Neuronal stem cell (in vitro differentiated cells): ENCODE measurements at places on chromosomes 13 and 19.

GRCh38 chr13:77508959-77509620 lies 26.4 kb upstream of the SCEL start:
- no peaks in the 10 kb centered on the region for H3K4me1 ChIP-seq
- no peak overlapping the region for H3K4me3 ChIP-seq
- no peak overlapping the region for H3K27ac ChIP-seq
- no peaks in the 10 kb centered on the region for H3K27me3 ChIP-seq

DNA sequence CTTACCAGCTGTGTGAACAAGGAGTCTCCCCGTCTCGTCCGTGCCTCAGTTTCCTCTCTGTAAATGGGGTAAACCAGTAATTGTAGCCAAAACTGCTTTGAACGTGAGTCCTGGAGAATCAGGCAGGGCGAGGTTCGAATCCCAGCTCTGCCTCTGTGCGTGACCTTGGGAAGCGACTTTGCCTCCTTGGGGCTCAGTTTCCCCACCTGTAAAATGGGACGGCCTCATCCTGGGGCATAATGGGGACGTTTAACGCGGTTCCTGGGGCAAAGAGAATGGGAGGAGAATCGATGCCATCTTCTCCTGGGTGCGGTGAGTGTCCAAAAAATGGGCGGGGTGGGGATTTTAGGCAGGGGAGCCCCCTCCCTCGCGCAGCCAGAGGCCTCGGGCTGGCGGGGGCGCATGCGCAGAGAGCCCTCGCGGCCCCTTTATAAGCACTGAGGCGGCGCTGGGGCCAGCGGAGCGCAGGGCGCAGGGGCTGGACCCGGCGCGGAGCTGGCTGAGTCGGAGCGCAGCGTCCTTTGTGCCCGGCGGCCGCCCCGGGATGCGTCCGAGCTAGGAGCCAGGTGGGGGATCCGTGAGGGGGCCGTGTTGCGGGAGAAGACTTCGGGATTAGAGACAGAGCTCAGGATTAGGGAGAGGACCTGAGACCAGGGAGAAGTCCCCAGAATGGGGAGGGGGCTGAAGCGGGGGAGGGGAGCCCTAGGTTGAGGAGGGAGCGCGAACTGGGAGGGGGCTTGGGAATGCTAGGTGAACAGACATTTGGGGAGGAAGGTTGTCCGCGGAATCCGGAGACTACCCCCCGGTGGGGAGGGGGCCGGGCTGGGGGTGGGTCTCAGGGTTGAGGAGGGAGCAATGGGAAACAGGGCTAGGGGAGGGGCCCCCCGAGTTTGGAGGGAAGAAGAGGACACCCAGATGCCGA lies at the start of gene NCAN:
TSS of gene NCAN (plus strand) at position 460 of the 922 bp plus-strand sequence. CDS start 4,996 bp downstream, outside the sequence.
- H3K27me3 ChIP-seq, result peaks cover 34% of the 10 kb centered on the region
- peaks cover 23% of the 10 kb centered on the region for H3K4me1 ChIP-seq
- peak within 1 kb of the TSS; percentile 52 for H3K4me3 ChIP-seq
- H3K36me3 ChIP-seq, result no peaks in the 10 kb centered on the region
- peak; percentile 42 for DNase-seq

GRCh38 chr13:109154546-109154945 lies 525.1 kb downstream of the MYO16 start:
- H3K27me3 ChIP-seq, result no peaks in the 10 kb centered on the region
- no peak overlapping the region for H3K4me3 ChIP-seq
- peaks cover 15% of the 10 kb centered on the region for H3K4me1 ChIP-seq
- H3K27ac ChIP-seq, result no peak overlapping the region
- DNase-seq, result no peak

DNA sequence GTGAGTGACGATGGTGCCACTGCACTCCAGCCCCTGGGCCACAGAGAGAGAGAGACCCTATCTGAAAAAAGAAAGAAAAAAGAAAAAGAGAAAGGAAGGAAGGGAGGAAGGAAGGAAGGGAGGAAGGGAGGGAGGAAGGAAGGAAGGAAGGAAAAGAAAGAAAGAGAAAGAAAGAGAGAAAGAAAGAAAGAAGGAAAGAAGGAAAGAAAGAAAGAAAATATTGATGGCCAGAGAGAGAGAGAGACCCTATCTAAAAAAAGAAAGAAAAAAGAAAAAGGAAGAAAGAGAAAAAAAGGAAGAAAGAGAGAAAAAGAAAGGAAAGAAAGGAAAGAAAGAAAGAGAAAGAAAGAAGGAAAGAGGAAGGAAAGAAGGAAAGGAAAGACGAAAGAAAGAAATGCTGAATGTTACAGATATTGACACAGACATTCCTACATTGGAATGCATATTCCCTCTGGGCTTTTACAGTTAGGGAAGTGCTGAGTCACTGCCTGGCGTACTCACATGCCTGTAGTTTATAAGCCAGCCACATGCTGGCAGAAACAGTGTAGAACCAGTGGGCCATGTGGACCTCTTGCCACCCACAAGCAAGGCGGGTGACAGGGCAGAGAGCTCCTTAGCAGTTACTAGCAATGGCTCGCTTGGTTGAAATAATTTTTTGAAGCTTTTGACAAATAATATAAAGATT lies 34.6 kb upstream of the SLC46A3 start:
- no peaks in the 10 kb centered on the region for H3K36me3 ChIP-seq
- no peak overlapping the region for H3K27ac ChIP-seq
- no peaks in the 10 kb centered on the region for H3K4me1 ChIP-seq
- no peaks in the 10 kb centered on the region for H3K27me3 ChIP-seq
- DNase-seq, result no peak
- H3K4me3 ChIP-seq, result no peak overlapping the region

GRCh38 chr13:79593641-79594275 lies 112.8 kb downstream of the NDFIP2 start:
- H3K27ac ChIP-seq, result no peak overlapping the region
- no peak for DNase-seq
- H3K36me3 ChIP-seq, result no peaks in the 10 kb centered on the region
- H3K27me3 ChIP-seq, result no peaks in the 10 kb centered on the region
- no peak overlapping the region for H3K4me3 ChIP-seq
- peaks cover 2% of the 10 kb centered on the region for H3K4me1 ChIP-seq

GRCh38 chr13:35595181-35595580 lies 118.7 kb upstream of the MAB21L1 start:
- no peak overlapping the region for H3K27ac ChIP-seq
- no peaks in the 10 kb centered on the region for H3K27me3 ChIP-seq
- no peak for DNase-seq
- H3K4me1 ChIP-seq, result peaks cover 4% of the 10 kb centered on the region

GRCh38 chr19:13164343-13165161 lies 14.3 kb downstream of the IER2 start:
- peaks cover 27% of the 10 kb centered on the region for H3K4me1 ChIP-seq
- DNase-seq, result peak; percentile 80
- no peaks in the 10 kb centered on the region for H3K27me3 ChIP-seq
- no peaks in the 10 kb centered on the region for H3K36me3 ChIP-seq
- H3K27ac ChIP-seq, result peak overlapping the region; percentile 100

- H3K4me1 ChIP-seq, result no peaks in the 10 kb centered on the region
- no peak overlapping the region for H3K27ac ChIP-seq
- H3K36me3 ChIP-seq, result no peaks in the 10 kb centered on the region
- H3K4me3 ChIP-seq, result no peak overlapping the region
- no peak for DNase-seq
These were observed 1819.5 kb downstream of the SLITRK5 start for GRCh38 chr13:89490661-89491060.

DNA sequence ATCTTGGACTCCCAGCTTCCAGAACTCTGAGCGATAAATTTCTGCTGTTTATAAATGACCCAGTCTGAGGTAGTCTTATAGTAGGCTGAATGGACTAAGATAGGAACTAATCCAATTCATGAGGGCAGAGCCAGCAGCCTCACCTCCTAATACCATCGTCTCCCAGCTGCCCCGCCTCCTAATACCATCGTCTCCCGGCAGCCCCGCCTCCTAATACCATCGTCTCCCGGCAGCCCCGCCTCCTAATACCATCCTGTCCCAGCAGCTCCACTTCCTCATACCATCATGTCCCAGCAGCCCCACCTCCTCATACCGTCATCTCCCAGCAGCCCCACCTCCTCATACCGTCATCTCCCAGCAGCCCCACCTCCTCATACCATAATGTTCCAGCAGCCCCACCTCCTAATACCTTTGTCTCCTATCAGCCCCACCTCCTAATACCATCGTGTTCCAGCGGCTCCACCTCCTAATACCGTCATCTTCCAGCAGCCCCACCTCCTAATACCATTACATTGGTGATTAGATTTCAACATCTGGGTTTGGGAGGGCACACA lies 2.4 kb upstream of the ARGLU1 start:
- H3K36me3 ChIP-seq, result no peaks in the 10 kb centered on the region
- DNase-seq, result peak; percentile 31

DNA sequence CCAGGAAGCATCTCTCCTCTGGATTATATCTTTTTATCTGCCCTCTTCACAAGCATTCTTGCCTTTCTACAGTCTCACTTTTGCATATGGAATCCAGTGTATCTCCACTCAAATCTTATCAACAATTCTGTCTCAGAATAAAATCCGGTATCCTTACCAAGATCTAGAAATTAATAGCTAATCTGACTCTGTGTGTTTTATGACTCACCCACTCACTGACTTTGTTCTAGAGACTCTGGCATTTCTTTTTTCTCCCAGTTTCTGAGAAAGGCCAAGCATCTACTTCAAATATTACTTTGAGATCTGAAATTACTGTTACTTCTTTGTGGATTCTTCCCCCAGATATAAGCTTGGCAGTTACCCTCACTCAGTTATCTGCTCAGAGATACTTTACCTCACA lies 913.5 kb upstream of the ATXN8OS start:
- DNase-seq, result no peak
- no peak overlapping the region for H3K27ac ChIP-seq
- H3K4me3 ChIP-seq, result no peak overlapping the region
- no peaks in the 10 kb centered on the region for H3K36me3 ChIP-seq
- H3K27me3 ChIP-seq, result no peaks in the 10 kb centered on the region
- no peaks in the 10 kb centered on the region for H3K4me1 ChIP-seq

DNA sequence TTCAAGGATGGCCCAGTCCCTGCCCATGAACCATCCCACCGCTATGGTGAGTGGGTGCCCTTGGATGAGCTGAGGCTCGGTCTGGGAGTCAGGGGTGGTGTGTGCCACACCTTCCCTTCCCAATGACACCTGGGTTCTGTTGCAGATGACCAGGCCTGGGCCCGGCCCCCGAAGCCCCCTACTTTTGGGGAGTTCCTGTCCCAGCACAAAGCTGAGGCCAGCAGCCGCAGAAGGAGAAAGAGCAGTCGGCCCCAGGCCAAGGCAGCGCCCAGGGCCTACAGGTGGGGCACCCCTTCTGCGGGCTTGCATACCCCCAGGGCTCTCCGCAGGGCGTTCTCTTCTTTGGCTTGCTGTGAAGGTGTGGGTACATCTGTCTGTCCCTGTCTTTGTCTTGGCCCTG lies 4.3 kb upstream of the INAFM1 start:
- H3K4me3 ChIP-seq, result no peak overlapping the region
- H3K27ac ChIP-seq, result no peak overlapping the region
- H3K4me1 ChIP-seq, result peaks cover 14% of the 10 kb centered on the region
- H3K27me3 ChIP-seq, result no peaks in the 10 kb centered on the region
- DNase-seq, result no peak

GRCh38 chr19:3084943-3085342 lies 9.2 kb upstream of the GNA11 start:
- H3K27me3 ChIP-seq, result no peaks in the 10 kb centered on the region
- no peaks in the 10 kb centered on the region for H3K36me3 ChIP-seq
- H3K27ac ChIP-seq, result no peak overlapping the region
- no peak for DNase-seq

GRCh38 chr13:37047032-37047431 lies 12.5 kb downstream of the SUPT20H start:
- H3K4me1 ChIP-seq, result no peaks in the 10 kb centered on the region
- peaks cover 11% of the 10 kb centered on the region for H3K36me3 ChIP-seq
- no peak for DNase-seq
- no peaks in the 10 kb centered on the region for H3K27me3 ChIP-seq
- no peak overlapping the region for H3K4me3 ChIP-seq

- H3K27ac ChIP-seq, result no peak overlapping the region
- no peaks in the 10 kb centered on the region for H3K36me3 ChIP-seq
- peaks cover 12% of the 10 kb centered on the region for H3K4me1 ChIP-seq
- H3K27me3 ChIP-seq, result no peaks in the 10 kb centered on the region
- no peak for DNase-seq
- H3K4me3 ChIP-seq, result no peak overlapping the region
These were observed 25.2 kb downstream of the MCF2L start for GRCh38 chr13:112994084-112994780.

- H3K4me1 ChIP-seq, result peaks cover 2% of the 10 kb centered on the region
- no peak overlapping the region for H3K27ac ChIP-seq
- peaks cover 92% of the 10 kb centered on the region for H3K36me3 ChIP-seq
- H3K27me3 ChIP-seq, result no peaks in the 10 kb centered on the region
These were observed 31.0 kb downstream of the SLAIN1 start for GRCh38 chr13:77728265-77729125.

GRCh38 chr13:44079413-44080205 lies 199.9 kb downstream of the LACC1 start:
- peaks cover 5% of the 10 kb centered on the region for H3K4me1 ChIP-seq
- H3K27ac ChIP-seq, result no peak overlapping the region
- no peaks in the 10 kb centered on the region for H3K27me3 ChIP-seq
- H3K4me3 ChIP-seq, result no peak overlapping the region
- H3K36me3 ChIP-seq, result no peaks in the 10 kb centered on the region

- no peaks in the 10 kb centered on the region for H3K36me3 ChIP-seq
- no peak overlapping the region for H3K4me3 ChIP-seq
- H3K27ac ChIP-seq, result no peak overlapping the region
- DNase-seq, result no peak
- H3K27me3 ChIP-seq, result no peaks in the 10 kb centered on the region
These were observed 18.3 kb upstream of the KATNAL1 start for GRCh38 chr13:30325668-30326067.

- H3K27ac ChIP-seq, result no peak overlapping the region
- H3K4me1 ChIP-seq, result no peaks in the 10 kb centered on the region
- H3K27me3 ChIP-seq, result no peaks in the 10 kb centered on the region
- peaks cover 57% of the 10 kb centered on the region for H3K36me3 ChIP-seq
These were observed 7.6 kb upstream of the ZSCAN22 start for GRCh38 chr19:58319241-58319640.
